ENCODE measurements at places on chromosomes 6 and 20.
A peak's percentile ranks its signal among the peaks of the same experiment; 100 is the strongest.

DNA sequence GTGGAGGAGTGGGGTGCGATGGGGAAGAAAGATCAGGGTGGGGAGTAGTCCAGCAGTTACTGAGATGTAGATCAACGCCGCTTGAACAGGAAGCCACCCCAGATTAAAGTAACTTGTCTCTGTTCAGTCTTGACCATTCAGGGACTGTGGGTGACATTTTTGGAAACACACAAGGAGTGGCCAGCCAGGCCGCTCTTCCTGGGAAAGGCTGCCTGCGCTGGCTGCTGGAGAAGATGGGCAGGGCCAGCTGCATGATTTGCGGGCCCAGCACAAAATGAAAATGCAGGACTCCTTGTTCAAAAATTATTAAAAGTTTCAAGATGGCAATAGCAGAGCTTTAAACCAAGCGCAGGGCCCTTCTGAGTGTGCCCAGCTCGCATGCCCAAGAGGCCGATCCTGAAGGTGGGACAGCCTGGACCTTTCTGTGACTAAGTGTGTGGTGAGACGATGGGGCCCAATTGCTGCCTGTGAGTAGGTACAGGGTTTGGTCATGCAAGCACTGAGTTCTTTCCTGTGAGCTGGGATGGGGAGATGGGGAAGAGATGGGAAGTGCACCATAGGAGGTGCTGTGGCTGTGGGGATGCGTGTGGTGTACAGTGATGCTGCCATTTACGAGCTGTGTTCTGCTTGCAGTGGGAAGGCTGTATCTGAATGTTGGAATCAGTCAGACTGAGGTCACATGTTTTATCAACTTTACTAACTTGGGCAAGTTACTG, 51.3 kb downstream of the DAAM2 start:
- no peak for DNase-seq

GRCh38 chr6:119334535-119335264, 14.9 kb downstream of the MAN1A1 start:
- DNase-seq = no peak

- DNase-seq = no peak
These were observed 7.7 kb upstream of the ASXL1 start for GRCh38 chr20:32350421-32350820.

DNA sequence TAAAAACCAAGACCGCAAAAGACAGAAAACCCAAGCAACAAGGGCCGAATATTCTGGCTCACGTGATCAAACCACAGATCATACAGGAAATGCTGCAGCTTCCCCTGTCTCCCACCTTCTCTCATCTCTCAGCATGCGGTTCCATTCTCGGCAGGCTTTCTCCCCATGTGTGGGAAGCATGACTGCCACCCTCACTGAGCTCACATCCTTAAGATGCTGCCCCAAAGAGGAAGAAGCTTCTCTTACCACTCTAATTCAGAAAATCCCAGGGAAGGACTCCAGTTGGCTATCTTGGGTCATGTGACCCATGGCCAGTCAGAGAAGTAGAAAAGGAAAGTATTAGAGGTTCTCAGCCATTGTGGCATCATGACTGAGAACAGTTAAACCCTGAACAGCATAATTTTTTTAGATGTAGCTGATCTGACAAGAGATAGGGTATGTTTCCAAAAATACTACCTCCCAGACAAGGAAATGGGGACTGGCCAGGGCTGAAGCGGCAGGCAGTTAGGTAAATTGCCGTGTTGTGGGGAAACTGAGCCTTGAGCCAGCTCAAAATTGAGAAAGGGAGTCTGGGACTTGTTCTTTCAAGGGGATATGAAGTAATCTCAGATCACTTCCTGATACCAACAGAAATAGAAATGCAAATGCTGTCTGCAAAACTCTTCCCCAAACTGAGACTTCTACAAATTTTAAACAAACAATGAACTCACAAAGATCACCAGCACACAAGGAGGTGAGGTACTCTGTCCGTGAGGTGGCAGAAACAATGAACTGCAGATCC, 37.1 kb upstream of the GRM4 start:
- DNase-seq = peak; percentile 88

GRCh38 chr6:15996030-15996429, 132.9 kb upstream of the MYLIP start:
- DNase-seq = no peak

GRCh38 chr6:111417946-111418345, 65.1 kb downstream of the REV3L start:
- DNase-seq = no peak

DNA sequence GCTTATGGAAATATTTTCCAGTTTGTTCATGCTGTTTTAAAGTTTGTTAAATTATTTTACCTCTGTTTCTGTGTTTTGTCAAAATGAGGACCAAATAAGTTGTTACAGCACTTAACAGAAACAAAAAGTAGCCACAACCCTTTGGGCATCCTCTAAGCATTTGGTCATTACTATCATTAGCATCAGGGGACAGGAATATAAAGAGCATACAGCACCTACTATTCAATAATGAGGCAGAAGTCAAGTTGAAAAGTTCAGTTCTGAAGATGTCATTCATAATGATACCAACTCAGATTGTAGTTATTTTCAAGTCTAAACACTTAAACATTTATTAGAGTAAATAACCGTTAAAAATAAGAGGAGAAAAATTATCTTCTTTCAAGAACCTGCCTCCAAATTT, 862.3 kb upstream of the FLRT3 start:
- DNase-seq = no peak

- DNase-seq = no peak
These were observed 224.9 kb upstream of the SYNCRIP start for GRCh38 chr6:85867595-85867994.

DNA sequence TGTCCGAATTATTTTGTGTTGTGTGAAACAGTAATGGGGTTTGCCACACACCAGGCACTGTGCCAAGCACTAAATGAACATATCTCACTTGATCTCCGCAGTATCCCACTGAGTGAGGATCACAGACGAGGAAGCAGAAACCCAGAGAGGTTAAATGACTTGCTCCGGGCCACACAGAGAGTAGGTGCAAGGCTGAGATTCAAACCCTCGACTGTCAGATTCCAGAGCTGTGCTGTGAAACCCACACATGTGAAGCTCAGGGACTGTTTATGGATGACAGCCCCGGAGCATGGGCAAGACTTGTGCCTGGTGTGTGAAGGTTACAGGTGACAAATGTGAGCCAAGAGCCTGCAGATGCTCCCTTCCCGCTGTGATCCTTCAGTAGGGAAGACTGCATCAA, 87.8 kb upstream of the SIRPA start:
- no peak for DNase-seq

GRCh38 chr20:20211988-20212518, 155.9 kb upstream of the INSM1 start:
- DNase-seq = no peak

GRCh38 chr6:151239603-151240035, at the start of gene AKAP12:
AKAP12 (plus strand) TSS chr6:151239967; CDS start chr6:151240563, 596 bp downstream.
- DNase-seq = no peak
